ENCODE measurements at places on chromosomes 4 and X. TPM values are rescaled to one million over a fixed set of nuclear protein-coding genes. Genes with fewer than 3 reads are reported as not detected.

DNA sequence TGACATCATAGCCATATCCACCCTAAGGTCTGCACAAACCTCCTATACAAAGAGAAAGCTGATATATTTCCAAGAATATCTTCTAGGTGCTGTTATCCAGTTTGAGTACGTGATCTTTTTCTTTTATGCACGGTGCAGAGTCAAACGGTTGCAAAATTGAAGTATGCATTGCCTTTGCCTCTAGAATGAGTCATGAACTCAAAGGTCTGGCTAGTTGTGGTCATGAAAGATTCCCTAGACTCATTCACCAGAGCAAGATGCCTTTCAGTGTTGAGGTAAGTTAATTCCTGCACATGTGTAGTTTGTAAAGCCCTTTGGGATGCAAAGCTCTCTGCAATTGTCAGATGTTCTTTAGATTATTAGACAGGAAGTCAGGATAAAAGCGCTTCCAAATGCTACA is 704.4 kb downstream of the PCDH19 start:
- no peak for DNase-seq

GRCh38 chrX:128781506-128781905 is 729.3 kb upstream of the ACTRT1 start:
- DNase-seq, result peak; percentile 7

DNA sequence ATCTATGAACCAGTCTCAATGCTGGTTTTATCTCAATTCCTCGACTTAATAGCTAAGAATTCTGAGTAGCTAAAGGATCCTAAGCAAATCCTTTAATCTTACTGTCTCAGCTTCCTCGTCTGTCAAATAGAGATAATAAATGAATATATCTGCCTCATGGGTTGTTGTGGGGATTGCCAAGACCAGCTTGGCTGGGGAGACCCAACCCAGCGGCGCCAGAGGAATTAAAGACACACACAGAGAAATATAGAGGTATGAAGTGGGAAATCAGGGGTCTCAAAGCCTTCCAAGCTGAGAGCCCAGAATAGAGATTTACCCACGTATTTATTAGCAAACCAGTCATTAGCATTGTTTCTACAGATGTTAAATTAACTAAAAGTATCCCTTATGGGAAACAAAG is 41.9 kb downstream of the SLC34A2 start:
- DNase-seq, result no peak

DNA sequence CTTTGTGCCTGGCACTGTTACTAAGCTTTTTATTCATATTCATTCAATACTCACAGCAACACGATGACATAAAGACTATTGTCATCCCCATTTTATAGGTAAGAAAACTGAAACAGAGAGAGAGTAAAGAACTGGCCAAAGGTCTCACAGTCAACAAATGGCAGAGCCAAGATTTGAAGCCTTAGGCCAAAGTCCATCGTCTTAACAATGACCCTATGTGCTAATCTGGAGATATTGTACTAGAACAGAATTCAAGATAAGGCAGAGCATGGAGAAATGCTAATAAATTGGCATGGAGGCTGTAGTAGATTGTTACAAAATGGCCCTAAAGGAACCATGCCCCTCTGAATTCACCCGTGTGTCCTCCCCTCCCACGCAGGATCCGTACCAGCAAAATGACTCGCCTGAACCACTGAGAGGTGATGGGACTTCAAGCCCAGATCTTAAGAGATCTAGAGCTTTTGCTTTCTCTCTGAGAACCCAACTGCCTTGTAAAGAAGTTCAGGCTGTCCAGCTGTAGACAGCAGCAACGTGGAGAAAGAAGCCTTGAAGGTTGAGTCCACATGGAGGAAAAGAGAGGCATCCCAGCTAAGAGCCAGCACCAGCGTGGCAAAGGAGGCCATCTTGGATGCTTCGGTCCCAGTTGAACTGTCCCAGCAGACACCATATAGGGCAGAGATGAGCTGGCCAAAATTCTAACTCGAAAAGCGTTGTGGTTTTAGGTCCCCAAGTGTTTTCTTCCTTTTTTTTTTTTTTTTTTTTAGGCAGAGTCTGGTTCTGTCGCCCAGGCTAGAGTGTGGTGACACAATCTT is 52.8 kb upstream of the RBM47 start:
- DNase-seq, result no peak

The ARR3 gene
- not detected for polyA plus RNA-seq

Measured in lung (tissue), 17 donors.